AG09319 (cell line): ENCODE measurements at places on chromosomes 11 and 22.

DNA sequence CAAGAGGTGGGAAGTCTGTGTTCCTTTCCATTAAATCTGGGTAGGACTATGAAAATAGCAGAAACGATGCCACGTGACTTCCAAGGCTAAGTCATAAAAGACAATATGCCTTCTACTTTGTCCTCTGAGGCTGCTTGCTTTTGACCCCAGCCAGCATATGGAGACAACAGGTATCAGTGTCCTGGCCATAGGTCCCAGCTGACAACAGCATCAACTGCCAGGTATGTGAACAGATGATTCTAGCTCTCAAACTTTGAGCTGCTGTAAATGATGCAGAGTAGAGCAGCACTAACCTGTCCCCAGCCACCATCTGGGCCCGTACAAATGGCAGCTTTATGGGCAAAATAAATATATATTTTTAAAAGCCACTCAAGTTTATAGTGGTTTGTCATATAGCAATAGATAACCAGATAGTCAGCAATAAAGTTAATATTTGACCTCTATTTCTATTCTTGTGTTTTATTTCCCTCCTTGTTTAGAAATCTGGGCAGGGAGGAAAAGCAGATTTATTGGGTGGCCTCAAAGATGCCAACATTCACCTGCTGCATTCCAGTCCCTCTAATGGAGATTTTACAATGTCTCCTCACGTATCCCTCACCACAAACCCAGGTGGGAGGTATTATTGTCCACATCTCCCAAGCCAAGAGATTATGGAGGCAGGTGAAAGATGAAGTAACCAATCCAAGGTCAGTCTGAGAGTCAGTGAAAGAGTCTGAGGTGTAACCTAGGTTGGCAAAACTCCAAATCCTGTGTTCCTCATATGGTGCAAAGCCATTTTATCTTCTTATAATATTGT, 209.6 kb upstream of the LARGE1 start:
- DNase-seq = no peak

- DNase-seq = no peak
Observed at GRCh38 chr11:34775417-34775888, 140.7 kb downstream of the APIP start.

DNA sequence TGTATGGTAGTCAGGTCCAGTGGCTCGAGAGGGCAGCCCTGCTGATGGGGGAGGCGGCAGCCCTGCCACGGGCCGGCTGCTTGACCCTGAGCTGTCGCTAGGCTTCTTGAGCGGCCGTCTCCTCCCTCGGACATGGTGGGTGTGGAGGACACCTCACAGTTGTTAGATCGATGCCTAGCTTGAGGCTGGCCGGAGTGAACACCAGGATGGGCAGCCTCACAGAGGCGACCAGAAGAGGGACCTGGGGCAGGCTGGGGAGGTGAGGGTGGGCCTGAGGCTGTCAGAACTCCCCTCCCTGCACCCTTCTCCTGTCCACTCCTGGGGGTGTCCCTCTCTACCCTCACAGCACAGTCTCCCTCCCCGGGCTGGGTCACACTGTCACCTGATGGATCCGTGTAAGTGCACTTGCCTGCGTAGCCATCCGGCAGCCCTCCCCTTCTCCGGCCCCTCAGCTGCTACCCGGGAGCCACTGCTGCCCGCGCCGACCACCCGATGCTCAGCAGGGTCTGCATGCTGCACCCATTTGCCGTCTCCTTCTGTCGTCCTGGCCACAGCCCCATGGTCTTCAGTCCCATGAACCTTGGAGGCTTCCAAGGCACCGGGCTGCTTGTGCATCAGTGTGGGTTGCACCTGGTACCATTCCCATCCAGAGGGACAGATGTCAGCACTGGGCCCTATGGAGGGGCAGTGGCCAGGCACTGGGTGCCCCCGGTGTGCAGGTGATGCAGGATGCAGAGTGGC, 394.1 kb downstream of the TBC1D22A start:
- no peak for DNase-seq

- DNase-seq = no peak
Observed at GRCh38 chr11:31780078-31780477, 31.0 kb downstream of the PAX6 start.

GRCh38 chr11:8477151-8477550, 116.9 kb downstream of the STK33 start:
- no peak for DNase-seq

- no peak for DNase-seq
Observed at GRCh38 chr11:103924166-103925013, 112.0 kb upstream of the DDI1 start.

DNA sequence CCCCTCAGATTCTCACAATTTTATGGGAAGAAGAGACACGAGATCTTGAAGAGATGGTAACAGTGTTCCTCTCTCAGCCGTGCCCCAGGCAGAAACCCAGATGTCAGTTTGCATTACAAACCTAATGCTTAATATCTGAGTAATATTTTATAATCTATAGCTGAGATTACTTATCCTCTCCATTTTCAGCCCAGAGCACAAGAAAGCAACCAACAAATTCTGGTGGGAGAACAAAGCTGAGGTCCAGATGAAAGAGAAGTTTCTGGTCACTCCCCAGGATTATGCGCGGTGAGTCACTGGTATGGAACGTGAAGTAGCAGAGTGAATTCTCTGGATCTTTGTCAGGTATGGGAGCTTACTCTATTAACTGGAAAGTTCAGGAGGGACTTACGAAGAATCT, 884 bp downstream of the CENATAC start:
- DNase-seq = no peak

GRCh38 chr22:50547263-50547985, 1.7 kb downstream of the KLHDC7B start:
- no peak for DNase-seq

DNA sequence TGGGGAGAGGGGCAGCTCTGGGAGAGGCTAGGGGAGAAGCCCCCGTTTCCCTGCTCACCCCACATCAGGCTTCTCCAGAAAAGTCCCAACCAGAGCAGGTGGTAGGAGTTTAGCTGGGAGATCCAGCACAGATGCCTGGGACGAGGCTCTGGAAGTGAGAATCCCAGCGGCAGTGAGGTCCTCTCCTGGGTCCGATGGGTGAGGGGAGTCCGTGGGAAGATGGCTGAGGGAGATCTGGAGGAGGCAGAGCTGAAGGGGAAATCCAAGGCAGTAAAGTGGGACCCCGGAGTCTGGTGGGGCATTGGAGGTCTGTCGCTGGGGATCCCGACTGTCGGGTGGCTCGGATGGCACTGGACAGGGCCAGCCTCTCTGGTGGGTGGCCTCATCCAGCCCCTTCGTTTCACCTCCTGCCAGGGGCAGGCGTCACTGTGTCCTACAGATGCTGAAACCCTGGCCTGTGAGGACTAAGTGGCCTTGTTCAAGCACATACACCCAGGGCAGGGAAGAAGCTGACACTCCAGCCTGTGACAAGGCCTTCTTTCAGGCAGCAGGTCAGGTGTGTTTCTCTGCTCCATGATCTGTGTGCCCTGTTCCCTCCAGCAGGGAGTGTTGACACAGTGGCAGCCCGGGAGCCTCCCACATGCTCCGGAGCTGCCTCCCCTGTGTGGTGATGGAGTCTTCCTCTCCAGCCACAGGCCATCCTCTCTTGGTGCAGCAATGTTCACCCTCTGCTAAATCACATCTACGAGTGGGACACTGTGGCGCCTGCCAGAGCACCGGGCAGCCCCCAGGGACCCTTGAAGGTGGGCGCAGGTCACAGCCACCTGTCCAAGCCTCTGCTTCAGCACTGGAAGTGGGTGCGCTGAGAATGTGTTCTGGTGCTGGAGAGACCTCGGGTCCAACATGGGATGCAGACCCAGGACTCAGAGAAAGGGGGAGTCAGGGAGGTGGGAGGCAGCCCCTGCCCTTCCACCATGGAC, 850.8 kb downstream of the BRD1 start:
- no peak for DNase-seq

DNA sequence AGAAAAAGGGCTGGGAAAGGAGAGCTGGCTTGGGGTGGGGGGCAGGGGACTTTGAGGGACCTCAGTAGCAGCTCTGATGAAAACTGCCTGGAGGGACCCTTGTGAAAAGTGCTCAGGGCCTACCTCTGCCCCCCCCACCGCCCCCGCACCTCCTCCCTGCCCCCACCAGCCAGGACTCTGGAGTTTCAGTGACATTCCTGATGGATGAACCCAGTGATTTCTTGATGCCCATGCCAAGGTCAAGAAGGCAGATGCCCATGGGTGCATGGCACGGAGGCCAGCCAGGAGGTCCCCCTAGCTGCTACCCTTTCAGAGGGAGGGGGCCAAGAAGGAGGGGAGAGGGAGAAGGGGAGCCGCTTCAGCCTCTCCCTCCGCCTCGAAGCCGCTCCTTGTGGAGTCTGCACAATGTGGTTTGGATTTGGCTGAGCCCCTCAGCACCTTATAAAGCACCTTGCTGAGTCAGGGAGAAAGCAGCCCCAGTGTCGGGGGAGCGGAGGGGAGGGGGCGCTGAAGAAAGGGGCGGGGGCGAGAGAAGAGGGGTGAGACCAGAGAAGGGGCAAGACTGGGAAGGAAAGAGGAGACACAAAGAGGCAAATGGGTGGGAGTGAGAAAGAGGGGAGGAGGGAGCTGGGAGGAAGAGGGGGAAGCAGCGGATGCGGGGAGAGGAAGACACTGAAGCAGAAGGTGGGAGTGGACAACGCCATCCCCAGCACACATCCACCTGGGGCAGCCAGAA, 2.1 kb upstream of the CLCF1 start:
- DNase-seq = no peak
